ENCODE measurements at places on chromosomes 16 and 17.

GRCh38 chr16:12964461-12964860 lies 63.1 kb downstream of the SHISA9 start:
- DNase-seq, result no peak

- no peak for DNase-seq
Measured at GRCh38 chr17:4502466-4503154, 3.9 kb downstream of the SPNS2 start.

DNA sequence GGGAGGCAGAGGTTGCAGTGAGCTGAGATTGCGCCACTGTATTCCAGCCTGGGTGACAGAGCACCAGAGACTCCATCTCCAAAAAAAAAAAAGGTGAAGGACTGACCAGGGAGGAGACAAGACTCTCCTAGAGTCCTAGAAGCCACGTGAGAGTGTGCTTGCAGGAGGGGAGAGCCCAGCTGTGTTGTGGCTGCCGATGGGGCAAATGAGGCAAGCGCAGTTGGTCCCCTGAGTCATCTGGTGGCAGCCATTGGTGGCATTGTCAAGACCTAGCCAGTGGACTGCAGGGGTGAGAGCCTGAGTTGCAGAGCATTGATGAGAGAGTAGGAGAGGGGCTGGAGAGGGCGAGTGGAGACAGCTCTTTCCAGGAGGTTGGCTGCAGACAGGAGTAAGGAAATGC lies 278.0 kb downstream of the SNX29 start:
- no peak for DNase-seq

DNA sequence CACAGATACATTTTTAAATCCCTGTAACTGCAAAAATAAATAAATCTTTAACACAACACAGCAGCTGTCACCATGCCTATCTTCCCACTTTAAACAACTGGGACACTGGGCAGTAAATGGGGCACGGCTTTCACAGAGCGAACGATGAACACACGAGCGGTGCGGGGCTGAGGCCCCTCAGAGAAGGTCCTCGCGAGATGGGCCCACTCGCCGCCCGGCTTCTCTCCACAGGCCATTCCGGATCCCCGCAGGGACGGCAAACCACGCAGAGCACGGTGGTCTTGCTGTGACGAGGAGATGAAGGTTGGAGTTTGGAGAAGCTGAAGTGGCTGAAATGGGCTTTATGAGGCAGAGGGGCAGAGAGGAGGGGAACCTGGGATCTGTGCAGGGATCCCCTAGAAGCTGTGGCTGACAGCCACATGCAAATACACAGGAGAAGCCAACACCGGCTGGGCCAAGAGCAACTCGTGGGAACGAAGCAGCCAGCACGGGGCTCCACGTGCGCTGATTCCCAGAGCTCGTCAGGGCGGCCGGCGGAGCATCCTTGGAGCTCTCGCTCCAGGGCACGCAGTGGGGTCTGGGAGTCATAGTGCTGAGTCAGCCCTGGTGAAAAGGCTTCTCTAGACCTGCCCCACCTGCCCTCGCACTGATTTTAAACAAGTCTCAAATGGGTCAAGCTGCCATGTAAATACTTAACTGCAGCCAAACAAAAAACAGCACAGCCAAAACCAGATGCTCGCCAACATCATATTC lies 31.7 kb downstream of the CCDC57 start:
- no peak for DNase-seq

DNA sequence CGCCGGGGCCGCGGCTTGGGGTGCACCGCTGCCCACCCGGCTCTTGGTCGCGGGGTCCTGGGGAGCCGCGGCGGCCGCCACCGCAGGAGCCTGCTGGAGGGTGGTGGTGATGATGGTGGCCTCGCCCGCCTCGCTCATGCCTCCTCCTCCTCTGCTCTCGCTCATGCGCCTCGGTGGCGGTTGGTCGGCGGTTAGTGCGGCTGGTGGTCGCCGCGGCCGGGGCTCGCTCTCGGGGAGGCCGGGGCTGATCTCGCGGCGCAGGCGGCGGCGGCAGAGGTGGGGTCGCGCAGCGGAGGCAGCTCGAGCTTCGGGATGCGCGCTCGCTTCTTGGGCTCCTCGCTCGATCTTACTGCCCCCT lies 41.6 kb downstream of the AHSP start:
- DNase-seq, result no peak

- no peak for DNase-seq
Measured at GRCh38 chr17:39074676-39075075, 76.8 kb downstream of the PLXDC1 start.

DNA sequence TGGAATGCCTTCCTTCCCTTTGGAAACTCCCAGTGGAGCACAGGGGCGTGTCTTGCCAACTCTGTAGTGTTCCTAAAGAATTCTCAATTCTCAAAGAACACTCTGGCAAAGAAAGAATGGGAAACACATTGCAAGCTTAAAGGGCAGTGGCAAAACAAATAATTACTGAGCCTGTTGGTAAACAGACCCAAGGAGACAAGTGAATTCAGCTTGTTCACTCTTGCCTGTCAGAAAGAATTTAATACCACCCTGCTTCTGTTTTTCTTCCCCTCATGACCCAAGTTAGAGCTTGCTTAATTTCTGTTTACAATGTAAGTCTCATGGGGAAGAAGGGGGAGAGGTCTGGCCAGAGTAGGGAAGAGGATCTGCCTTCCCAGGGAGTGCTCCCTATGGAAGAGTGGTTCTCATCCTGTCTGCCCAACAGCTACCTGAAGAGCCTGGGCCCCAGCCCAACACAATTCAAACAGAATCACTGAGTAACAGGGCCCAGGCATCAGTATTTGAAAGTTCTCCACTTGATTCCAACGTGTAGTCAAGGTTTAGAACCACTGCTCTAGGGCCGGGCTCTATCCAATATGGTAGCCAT lies 386.0 kb downstream of the SLC39A11 start:
- no peak for DNase-seq

DNA sequence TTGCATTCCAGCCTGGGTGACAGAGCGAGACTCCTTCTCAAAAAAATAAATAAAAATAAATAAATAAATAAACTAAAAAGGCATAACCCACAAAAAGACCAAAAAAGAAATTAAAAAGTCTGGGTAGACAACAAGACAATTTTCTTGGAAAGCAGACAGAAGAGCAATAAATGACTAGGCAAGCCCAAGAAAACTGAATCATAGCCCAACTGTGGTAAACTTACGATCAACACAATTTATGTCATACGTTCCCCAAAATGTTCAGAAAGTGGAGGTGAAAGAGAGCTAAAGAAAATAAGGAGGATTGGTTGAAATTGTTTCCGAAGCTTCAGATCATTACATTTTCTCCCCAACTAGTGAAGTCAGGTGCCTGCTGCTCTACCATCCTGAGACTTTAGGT lies 31.3 kb upstream of the C17orf78 start:
- DNase-seq, result no peak

DNA sequence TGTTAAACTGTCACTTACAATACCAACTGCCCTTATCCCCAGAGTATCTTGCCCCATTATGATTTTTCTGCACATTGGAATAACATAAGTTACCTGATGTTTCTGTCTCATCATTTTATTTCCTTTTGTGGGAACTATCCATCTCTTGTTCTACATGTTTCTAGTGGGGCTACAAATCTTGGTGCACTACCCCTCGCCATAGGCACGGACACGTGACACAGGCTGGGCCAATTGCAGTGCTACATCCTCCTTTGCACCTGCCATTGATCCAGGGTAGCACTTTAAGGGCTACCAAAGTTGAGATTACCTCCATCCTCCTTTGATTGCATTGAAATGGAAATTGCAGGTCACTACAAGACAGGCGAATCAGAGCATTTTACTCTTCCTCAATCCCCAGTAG lies 14.2 kb upstream of the SYT17 start:
- DNase-seq, result no peak

DNA sequence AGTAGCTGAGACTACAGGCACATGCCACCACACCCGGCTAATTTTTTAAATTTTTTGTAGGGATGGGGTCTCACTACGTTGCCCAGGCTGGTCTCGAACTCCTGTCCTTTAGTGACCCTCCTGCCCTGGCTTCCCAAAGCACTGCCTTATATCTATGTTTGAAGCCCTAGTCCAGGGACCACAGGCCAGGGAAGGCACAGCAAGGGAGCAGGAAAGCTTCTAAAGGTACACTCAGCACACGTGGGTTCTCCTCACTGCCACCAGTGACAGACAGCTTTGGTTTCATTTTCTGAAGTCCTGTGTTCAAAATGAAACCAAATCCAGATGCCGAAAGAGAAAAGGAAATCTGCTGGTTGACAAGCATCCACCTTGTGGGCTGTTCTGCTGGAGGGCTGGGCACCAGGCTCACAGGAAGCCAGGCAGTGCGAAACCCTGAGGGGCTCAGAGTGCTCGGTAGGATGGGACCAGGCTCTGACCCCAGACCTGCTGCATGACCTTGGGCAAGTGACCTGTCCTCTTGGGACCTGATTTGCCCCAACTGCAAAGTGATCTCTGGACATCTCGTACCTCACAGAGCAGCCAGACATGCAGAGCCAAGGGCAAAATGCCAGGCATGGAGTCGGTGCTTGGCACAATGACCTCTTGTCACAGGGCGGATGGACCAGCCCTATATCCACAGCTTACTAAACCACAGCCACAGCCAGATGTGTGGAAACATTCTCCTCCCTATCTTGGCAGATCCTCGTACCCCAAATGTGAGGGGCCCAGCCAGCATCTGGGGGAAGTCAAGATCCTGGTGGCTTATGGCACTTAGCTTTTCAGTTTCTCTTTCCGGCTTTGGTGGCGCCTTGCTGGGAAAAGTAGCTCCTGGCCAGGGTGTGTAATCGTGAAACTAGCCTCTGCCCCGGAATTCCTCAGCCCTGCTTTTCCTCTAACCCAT lies 2.8 kb upstream of the SOCS1 start:
- peak; percentile 56 for DNase-seq

DNA sequence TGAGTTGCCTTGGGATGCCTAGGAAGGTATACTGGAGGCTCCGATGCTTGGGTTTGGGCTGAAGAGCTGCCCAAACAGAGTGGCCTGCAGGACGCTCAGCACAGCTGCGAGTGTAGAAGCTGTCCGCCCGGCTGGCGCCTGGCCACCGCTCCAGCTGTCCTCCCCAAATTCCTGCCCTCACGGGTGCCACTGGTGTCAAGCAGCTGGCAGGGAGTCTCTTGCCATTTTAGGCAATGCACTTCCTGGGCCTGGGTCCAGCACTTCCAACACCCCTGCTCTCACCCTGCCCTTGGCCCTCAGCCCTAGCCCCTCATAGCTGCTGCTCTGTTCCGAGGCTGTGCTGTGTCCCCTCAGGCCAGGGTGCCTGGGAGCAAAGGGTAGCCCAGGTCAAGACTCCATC lies 5.2 kb upstream of the PKMYT1 start:
- DNase-seq, result peak; percentile 84

DNA sequence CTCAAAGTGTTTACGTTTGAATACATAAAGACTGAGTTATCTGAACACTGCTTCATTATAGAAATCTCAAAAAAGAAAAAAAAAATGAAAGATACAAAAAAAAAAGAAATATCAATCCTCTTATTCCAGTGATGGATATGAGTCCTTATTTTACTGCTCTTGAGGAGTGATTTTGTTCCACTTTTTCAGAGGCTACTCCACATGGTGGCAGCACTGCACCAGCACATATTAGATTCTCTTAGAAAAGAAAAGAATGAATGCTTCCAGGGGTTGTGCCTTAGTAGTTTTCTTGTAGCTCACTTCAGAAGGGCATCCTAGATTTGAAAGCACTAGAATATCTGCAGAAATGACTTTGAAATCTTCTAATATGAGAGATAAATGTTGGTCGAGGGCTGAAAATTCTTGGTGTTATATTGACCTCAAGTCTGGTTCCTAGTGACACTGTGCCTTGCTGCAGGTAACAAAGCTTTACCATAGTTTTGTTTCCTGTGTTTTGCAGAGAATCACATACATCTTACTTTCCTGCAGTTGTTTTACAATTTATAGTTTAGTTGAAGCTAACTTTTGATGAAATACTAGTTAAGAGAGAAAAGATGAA lies 25.9 kb downstream of the AP2B1 start:
- DNase-seq, result peak; percentile 30

DNA sequence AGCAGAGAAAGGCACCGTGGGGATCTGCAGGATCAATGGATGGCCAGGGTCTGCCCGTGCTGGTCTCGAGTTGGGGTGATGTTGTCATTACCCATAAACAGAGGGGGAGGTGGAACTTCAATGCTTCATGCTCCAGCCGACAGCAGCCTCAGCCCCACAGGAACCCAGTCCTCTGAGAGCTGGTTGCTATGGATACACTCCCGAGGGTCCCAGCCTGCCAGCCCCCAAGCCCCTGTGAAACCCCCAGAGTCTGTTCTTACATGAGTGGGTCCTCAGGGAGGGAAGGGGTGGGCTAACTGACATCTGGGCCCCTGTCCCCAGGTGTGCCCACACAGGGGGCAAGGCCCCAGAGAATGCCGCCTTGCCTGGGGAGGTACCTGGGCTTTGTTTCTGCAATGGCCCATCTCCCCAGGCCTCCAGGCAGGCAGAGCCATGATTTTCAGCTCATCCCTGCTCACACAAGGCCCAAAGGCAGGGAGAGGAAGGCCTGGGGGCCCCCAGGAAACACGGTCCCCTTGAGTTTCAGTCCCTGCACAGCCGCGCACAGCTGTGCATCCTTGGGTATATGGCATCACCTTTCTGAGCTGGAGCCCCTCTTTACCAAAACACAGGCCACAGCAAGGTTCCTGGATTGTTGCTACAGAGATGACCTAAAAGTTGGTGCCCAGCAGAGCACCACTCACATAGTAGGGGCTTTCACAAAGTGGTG lies 223.7 kb downstream of the ZNF423 start:
- no peak for DNase-seq

DNA sequence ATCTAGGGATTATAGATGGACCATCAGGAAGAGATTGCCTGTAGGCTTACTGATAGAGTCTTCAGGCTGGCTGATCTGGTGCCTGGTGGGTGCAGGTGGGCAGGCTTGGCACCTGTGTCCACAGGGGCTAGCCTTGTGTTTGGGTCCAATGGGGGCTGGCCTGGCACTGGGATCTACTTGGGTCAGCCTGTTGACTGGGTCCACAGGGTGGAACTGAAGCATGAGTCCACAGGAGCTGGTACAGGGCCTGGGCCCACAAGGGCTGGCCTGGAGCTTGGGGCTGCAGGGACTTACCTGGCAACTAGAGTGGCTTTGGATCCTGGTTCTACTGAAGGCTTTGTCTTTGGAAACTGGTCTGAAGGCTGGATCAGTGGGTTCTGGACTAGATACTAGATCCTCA lies 1217.7 kb downstream of the CDH11 start:
- DNase-seq, result no peak

- DNase-seq, result no peak
Measured at GRCh38 chr17:80718428-80718827, 173.8 kb downstream of the RPTOR start.

- no peak for DNase-seq
Measured at GRCh38 chr16:30541502-30542329, 7.1 kb upstream of the ZNF747 start.

DNA sequence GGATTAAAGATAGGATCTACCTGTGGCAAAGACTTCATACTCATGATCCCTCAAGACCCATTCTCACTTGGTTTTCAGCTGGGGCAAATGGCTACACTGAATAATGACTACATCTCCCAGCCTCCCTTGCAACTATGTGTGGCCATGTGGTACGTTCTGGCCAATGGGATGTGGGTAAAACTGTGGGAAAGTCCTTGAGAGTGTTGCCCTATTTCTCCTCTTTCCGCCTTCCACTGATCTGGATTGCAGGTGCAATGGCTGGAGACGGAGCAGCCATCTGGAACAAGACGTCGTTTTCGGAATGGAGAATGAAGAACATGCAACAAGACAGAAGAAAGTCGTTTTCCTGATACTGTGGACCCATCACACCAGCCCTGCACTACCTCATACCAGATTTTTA lies 48.5 kb downstream of the HAPSTR1 start:
- no peak for DNase-seq
